H1 (cell line): ENCODE measurements at places on chromosomes 4 and X.
A peak's percentile ranks its signal among the peaks of the same experiment; 100 is the strongest.

DNA sequence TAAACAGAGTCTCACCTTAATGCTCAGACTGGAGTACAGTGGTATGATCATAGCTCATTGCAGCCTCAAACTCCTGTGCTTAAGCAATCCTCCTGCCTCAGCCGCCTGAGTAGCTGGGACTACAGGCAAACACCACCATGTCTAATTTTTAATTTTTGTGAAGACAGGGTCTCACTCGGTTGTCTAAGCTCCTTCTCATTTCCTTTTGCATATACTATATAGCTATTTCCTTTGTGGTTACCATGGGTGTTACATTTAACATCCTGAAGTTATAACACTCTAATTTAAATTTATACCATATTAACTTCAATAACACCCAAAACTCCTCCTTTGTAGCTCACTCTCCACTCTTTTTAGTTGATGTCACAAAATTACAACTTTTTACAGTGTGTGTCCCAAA lies 114.3 kb downstream of the DCK start:
- no peak for DNase-seq

DNA sequence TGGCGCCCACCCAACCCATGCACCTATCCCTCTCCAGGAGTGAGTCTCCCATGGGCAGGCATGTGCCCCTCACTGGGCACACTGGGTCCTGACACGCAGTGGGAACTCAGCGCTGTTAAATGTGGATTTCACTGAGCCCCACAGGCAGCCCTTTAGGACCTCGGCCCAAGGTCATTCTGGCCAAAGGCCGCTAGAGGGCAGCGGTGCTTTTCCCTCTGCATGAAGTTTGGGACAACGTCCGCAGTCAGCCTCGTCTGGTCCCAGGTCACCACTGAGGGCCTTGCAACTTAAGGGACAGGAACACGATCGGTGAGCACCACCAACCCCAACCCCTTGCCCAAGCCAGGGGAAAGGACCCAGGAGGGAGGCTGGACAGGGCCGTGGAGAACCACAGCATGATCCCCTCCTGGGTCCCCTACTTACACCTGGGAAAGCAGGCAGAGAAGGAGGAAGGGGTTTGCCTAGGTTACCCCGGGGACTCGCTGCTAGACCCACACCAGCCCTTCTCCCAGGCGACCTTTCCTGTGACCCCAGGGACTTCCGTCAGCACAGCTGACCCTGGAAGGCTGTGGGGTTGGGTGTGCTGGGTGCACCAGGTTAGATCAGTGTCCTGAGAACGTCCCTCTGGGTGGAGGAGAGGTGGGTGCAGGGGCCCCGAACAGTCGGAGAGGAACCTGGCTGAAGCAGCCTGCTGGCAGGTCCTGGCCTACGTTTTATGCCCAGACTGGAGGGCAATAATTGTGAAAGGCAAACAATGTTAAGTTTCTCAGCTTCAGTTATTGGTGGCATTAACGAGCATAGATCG lies 24.0 kb downstream of the CYTL1 start:
- DNase-seq, result peak; percentile 90

DNA sequence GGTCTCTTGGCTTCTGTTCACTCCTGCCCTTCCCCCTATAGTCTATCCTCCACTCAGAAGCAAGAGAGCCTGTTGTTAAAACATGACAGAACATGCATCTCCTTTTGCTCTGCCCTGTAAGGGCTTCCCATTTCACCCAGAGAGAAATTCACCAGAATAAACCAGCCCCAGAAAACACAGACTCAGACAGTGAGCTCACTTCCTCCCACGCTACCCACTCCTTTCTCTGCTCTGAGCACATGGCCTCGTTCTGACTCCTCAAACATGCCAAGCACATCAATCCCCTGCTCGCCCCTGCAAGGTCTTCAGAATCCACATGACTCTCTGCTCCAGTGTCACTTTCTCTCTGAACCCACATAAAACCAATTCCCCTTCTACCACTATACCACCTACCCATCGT lies 50.4 kb downstream of the MID1 start:
- DNase-seq, result no peak

GRCh38 chrX:19904778-19905367 lies 17.5 kb upstream of the SH3KBP1 start:
- no peak for DNase-seq

DNA sequence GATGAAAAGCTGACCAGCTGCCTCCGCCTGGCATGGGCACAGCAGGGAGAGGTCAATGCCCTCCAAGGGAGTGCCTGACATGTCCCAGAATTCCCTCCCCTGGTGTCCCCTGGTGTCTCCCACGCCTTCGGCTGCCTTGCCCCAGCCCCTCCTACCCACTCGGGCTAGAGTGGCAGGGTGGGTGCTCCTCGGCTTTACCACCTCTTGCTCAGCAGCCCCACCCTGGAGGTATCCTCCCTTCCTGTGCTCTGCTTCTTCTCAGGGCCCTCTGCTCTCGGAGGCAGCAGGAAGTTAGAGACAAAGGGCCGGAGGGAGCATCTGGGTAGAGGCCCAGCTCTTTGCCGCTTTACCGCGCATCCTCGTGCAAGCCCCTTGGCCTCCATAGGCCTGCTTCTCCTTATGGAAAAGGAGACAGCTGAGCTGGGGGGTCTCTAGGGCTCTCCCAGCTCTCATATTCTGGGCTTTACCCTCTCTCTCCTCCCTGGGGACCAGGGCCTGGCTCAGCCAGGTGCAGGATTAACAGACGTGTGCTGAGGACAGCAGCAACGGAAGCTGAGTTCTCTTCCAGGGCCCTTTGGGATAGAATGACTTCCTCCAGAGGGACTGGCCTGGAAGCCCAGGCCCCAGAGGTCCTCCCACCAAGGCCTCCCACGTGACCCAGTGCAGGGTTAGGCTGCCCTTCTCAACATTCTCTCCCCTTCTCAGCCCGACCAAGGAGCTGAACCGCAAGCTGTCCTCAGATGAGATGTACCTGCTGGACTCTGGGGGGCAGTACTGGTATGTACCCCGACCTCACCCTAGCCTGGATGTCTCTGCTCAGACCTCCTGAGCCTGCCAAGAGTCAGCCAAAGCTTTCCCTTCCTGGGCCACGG lies 17.2 kb downstream of the XPNPEP2 start:
- no peak for DNase-seq

GRCh38 chr4:151668689-151669402 lies 92.0 kb downstream of the GATB start:
- DNase-seq, result no peak

DNA sequence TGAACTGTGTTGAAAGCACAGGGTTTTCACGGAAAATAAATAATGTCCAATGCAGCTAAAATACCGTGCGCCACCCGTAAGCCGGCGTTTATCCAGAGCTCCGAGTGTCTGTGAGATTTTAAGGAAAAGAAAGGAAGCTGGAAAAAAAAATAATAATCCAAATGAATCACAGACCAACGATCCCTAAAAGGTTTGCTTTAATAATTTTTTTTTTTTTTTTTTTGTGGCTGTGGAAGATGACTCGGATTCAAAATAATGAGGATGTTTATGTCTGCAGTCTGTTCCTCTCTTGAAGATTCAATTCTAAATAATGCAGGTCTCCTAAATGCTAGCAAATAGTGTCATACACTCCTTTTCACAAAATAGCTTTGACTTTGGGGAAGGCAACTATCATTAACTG lies 84.6 kb upstream of the PPP2R3B start:
- DNase-seq, result no peak

- no peak for DNase-seq
Observed at GRCh38 chrX:70476934-70477733, 32.5 kb downstream of the DLG3 start.

DNA sequence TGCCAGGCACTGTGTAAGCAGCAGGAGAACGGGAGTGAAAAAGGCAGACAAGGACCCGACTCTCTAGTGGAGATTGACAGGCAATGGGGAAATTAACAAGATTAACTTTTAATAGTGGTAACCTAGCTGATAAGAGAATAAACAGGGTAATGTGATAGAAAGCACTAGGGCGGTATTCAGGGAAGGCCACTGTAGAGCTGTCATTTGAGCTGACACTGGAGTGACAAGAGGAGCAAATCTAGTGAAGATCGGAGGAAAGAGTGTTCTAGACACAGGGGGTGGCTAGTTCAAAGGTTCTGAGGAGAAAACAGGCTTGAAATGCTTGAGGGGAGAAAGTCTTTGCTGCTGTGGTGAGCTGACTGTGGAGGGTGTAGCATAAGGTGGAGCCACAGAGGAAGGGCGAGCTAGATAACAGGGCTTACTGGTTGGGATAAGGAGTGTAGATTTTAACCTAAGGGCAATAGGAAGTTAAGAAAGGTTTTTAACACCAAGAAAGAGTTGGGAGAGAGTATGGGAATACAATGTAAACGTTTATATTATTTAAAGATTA lies 122.8 kb downstream of the SLC10A7 start:
- DNase-seq, result no peak

DNA sequence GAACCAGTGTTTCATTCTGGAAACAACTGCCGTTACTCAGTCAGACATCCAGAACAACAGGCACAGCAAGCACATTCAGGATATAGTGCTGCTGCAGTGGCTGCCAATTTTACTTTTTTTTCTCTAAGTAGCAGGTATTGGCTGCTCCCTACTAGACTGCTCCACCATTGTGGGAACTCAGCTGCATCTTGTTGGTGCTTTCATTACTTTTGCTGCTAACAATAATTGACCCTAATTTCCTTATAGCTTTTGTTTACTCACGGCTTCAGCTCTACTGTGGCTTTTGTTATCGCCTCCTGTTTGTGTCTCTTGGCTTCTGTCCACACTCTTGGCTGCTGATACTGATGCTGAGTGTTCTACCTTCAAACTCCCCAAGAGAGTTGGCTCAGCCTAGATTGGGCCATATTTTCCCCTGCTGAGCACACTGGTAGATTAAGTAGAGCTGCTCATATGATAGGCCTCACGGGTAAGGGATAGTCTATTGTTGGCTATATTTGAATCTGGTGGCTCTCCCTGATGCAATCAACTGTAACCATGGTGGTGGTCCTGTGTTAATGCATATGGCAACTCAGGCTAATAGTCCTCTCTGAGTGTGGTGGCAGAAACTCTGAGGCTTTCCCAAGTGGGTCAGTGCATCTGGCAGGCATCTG lies 44.5 kb upstream of the IL2 start:
- no peak for DNase-seq

DNA sequence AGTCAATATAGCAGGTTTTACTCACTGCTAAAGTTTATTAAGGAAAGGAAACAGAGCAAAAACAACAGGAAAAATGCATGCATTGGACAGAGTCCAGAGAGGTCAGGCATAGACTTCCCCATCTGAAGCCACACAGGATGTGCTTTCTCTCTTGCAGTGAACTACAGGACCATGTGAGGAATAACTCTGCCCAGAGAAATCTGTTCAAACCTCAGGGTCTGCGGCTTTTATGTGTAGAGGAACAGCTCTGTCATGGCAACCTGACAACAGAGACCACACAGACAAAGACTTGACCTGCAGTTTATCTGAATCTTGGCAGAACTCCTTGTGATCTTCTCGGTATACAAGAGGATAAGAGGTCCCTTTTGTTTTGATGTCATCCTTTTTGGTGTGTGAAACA lies 46.3 kb upstream of the LONRF3 start:
- no peak for DNase-seq

- DNase-seq, result no peak
Observed at GRCh38 chr4:143407888-143408287, 71.2 kb downstream of the GAB1 start.

GRCh38 chr4:7906171-7906701 lies 33.4 kb downstream of the AFAP1 start:
- DNase-seq, result no peak

- no peak for DNase-seq
Observed at GRCh38 chr4:54942721-54943120, 182.7 kb downstream of the KDR start.

GRCh38 chrX:102840871-102841705 lies 96.0 kb upstream of the RAB40AL start:
- DNase-seq, result no peak

DNA sequence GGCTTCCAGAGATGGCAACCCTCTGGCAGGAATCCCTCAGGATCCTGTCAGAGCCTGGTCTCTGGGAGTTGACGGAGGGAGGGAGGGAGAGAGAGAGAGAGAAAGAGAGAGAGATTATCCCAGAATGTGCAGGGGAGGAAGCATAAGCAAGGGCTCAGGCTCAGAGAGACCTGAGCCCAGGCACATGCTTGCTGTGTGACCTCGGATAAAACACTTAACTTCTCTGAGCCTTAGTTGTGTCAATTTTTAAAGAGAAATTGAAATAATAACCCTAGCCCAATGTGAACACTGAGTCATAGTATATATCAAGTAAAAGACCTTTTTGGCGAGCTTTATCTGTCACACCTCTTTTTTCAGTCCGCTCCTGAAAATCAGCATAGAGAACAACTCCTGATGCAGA lies 473 bp upstream of the USP51 start:
- DNase-seq, result no peak

DNA sequence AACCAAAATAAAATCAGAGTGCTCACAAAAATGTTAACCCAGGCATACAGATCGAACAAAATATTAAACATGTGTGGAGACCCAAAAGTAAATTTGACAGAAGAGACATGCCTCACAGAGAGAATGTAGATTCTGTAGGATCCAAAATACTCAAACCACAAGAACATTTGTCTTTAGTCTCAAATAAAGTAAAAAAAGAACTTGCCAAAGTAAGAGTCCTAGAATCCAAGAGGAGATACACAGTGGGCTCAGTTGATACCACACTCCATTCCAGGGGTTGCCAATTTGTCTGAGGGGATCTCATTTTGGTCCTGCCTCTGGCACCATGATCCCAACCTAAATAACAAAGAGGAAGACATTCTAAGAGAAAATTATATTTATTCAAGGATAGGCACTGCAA lies 316.4 kb downstream of the GALNTL6 start:
- no peak for DNase-seq

GRCh38 chr4:74891037-74891436 lies 41.9 kb upstream of the PARM1 start:
- DNase-seq, result no peak

DNA sequence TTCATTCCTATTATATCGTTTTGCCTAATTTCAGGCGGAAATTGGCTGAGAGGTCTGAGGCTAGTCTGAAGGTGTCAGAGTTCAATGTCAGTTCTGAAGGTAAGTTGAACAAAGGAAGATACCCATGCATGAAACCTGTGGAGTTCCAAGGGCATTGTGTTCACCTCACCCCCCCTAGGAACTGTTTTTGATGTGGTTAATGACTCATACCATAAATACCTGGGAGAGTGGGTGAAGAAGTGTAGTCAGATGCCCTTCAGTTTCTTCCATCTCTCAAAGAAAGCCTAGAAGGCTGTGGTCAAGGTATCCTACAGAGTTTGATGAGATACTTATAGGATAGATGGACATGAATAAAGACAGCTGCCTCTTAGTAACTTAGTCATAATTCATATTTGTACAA lies 2.7 kb downstream of the UTP14A start:
- no peak for DNase-seq

DNA sequence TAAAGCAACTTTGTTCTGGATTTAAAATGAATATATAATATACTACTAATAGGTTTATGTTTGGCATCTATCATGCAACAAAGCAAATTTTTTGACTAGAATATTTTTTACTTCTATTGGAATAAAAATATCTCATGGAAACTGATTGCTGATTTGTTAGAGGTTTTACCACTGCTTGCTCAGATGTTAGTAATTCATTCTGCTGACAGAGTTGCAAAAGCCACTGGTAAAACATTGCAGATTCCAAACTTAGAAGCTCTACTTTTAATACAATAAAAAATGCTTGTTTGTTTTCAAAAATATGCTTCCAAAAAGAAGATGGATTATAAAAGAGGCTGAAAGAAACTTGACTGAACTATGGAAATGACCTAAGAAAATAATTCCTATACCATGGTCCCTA lies 795.2 kb downstream of the PCDH18 start:
- no peak for DNase-seq

GRCh38 chr4:14857475-14857874 lies 144.8 kb upstream of the CPEB2 start:
- no peak for DNase-seq

- no peak for DNase-seq
Observed at GRCh38 chr4:150348079-150348478, 233.9 kb upstream of the MAB21L2 start.
